CMK (cell line): ENCODE measurements at places on chromosomes 3 and 15.

GRCh38 chr15:73882761-73883419 is 9.5 kb downstream of the TBC1D21 start:
- DNase-seq, result no peak

- no peak for DNase-seq
Measured at GRCh38 chr3:188796122-188796631, 375.6 kb upstream of the TPRG1 start.

GRCh38 chr3:182618981-182619591 is 174.2 kb upstream of the ATP11B start:
- no peak for DNase-seq

- no peak for DNase-seq
Measured at GRCh38 chr3:124854009-124854408, 33.2 kb downstream of the ITGB5 start.

DNA sequence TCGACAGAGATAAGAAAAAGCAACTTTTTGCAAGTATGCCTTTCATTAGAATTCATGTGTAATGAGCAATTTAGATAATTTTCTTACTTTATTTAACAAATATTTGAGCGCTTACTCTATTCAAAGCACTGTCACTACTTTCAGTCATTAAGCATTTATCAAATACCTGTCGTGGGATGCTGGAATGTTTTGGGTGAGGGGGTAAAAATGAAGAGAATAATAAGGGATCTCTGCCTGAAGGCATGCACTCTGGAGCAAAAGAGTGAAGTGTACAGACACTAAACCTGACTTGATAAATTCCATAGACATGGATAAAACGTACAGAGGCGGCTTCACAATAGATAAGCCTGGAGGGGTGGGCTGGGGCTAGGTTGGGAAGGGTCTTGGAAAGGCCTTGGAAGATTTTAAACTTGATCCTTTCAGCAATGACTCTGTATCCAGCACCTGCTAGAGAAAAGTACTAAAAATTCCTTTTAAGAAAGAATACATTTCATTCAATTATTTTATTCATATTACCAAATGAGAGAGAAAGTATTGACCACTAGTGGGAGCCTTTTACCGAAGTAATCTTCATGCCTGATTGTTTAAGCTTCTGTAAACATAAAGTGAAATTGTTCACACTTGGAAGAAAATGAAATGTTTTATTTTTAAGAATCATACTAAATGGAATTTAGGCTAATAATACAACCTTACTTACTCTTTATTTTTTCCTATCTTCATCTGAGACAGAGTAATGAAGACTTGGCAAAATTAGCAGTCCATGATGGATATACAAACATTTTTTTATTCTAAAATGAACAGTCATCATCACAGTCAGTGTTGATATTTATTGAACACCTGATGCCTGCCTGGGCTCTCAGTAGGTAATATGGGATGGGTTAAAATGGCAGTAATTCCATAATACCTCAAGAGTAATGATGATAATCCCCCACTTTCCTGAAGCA is 113.2 kb downstream of the PPP2R3A start:
- no peak for DNase-seq
